ENCODE measurements at places on chromosomes 3 and 15.

DNA sequence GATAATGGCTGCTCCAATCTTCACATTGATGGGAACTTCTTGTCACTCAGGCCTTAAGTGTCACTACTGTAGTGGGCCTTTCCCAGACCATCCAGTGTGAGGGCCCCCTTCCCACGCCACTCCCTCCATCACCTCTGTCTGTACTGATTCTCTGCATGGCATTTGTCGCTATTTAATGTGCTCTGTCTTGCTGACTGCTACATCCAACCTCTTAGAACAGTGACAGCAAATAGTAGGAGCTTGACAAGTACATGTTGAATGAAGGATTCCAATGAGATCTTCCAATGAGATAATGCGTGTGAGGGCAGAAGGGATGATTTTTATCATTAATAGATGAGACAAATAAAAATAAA, 5.6 kb upstream of the CCR9 start:
- no peak for DNase-seq

DNA sequence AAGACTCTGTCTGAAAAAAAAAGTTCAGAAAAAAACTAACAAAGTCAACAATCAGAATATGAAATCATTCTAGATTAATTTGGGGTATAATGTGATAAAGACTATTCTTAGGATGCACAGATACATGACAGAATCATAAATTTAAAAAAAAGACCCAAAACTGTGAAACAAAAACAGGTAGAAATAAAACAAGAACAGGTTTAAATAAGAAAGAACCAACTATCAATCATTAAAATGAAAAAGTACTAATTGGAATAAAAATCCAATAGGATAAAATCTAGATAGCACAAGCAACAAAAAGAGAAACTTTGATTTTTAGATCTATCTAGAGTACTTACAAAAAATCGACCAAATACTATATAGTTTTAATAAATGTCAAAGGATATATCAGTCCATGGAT, 13.4 kb downstream of the TMEM202 start:
- DNase-seq = no peak

DNA sequence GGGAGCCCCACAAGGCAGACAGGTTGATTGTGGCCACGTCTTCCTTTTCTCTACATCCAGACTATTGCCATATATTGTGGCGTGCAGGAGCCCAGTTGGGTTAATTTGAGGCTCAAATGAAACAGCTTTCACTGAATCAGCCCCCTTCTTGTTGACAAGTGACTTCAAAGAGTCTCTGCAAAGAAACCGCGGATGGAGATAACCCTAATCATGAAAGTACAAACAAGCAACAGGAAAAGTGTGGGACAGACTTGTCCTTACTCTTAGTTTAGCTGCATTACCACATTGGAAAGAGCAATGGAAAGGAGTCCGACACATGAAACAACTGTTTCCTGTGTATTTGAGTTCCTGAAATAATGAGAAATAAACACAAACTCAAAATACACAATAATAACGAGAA, 3.3 kb downstream of the TMEM40 start:
- DNase-seq = no peak

DNA sequence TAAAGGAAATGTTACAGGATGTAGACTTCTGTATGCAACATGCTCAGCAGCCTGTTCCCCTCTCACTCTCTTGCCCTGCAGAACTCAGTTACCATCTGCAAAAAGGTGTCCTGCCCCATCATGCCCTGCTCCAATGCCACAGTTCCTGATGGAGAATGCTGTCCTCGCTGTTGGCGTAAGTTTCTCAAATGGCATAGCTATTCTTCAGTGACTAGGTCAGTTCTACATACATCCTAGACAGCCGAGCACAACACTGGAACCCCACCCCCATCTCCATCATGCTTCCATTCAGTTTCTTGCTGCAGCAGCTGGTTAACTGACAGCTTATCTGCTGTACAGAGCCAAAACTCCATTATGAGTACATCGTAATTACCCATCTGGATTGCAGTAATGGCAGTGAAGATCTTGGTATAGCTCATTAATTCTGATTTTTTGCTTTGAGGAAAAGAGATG, 4.5 kb downstream of the THBS1 start:
- no peak for DNase-seq

- no peak for DNase-seq
Measured at GRCh38 chr15:69648775-69649735, 196.4 kb downstream of the RPLP1 start.

- DNase-seq = no peak
Measured at GRCh38 chr3:46708401-46709156, 7.4 kb downstream of the TMIE start.

- DNase-seq = no peak
Measured at GRCh38 chr3:108669208-108669607, 79.7 kb downstream of the DZIP3 start.

- no peak for DNase-seq
Measured at GRCh38 chr3:78858174-78858573, 909.6 kb downstream of the ROBO1 start.

DNA sequence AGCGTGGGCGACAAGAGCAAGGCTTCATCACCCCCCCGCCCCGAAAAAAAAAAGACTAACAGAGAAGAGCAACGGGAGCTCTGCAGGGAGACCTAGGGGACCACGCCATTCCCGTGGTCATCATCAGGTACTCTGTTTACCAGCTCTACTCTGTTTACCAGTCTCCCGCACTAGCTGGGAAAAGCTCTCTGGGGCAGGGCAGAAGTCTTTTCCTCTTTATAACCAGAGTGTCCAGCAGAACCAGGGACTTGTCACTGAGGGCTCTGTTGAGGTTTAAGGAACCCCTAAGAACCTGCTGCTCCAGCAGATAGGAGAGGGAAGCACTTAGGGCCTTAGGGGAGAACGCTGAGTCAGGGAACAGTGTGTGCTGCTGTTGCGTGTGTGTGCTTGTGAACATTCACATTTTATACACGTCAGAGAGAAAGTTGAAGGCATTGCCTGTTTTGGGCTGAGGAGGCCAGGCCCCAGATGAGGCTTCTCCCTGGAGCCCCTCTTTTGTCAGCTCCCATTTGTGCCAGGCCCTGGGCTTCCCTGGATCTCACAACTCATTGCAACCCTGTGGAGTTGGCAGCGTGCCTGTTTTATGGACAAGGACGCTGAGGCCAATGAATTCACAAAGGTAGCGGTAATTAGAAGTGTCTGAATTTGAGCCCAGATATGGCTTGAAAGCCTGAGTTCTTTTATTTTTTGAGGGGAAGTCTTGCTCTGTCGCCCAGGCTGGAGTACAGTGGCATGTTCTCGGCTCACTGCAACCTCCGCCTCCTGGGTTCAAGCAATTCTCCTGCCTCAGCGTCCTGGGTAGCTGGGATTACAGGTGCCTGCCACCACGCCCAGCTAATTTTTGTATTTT, 24.2 kb upstream of the ERICH6 start:
- DNase-seq = no peak

- DNase-seq = no peak
Measured at GRCh38 chr15:100008258-100008657, 275.0 kb upstream of the LYSMD4 start.

- no peak for DNase-seq
Measured at GRCh38 chr15:77617476-77618230, 15.1 kb downstream of the LINGO1 start.

GRCh38 chr3:116864590-116864927, 155.0 kb downstream of the TUSC7 start:
- DNase-seq = no peak

- no peak for DNase-seq
Measured at GRCh38 chr15:69304182-69304545, 5.5 kb downstream of the PAQR5 start.

- no peak for DNase-seq
Measured at GRCh38 chr3:113468539-113468938, 27.2 kb upstream of the CFAP44 start.

GRCh38 chr3:82031596-82031995, 270.2 kb upstream of the GBE1 start:
- DNase-seq = no peak

- DNase-seq = no peak
Measured at GRCh38 chr15:92725171-92725570, 69.6 kb upstream of the FAM174B start.

GRCh38 chr3:142628801-142629200, 32.6 kb downstream of the PLS1 start:
- DNase-seq = no peak

GRCh38 chr3:117102426-117102825, 392.8 kb downstream of the TUSC7 start:
- no peak for DNase-seq

- no peak for DNase-seq
Measured at GRCh38 chr3:52350981-52351761, 35.1 kb downstream of the DNAH1 start.

GRCh38 chr15:50758712-50759205, 6.7 kb downstream of the SPPL2A start:
- DNase-seq = no peak

DNA sequence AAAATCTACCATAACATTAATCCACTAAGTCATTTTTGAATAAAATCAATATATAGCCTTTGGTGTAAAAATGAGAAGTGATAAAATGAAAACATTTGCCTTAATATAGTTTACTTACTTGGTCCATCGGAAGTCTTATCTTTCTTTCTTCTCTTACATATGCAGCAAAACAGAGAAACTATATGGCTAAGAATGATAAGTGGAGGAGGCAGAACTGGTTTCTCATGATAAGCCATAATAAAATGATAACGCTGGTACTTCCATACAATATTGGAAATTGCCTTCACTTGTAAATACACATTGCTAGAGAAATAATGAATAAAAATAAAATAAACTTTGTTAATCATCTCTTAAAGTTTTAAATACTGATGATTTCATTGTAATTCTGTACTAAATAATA, 47.8 kb upstream of the USP50 start:
- DNase-seq = no peak

GRCh38 chr3:11660242-11660641, 16.5 kb upstream of the VGLL4 start:
- DNase-seq = no peak

DNA sequence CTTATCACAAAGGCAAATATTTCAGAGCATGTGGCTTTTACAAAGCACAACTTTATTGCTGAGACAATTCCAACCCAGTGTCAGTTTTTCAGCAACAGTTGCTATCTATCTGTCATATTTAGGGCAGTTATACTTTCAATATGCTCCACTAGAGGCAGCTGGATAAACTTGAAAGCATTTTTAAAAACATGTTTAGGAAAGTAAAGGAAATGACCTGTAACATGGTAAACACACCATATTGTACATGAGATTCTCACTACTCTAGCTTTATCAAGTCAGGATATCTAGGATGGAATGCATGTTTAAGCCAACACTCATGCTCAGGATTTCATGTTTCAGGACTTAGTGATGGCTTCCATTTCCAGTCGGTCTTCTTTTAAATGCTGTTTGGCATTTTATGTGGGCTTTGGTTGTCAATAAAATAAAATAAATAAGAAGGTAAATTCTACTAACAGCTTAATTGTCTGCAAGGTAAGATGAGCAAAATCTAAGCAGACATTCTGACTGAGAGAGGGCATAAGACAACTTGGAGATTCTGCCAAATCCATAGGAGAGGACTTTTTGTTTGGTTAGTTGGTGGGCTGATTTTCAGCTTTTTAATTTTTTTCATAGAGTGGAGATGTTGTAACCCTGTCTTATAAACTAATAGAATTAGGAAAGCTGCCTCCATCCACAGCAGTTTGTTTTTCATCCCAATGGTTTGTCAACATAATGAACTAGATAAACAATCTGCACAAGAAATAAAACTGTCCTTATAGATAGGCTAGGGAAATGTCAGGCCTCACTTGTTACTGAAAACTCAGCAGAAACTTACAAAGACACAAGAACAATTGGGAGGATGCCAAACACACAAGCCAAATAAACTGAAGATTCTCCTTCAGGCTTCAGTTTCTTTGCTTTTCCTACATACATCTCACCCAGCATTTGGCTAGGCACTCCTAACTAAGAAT, 63.4 kb upstream of the CPB1 start:
- DNase-seq = no peak

GRCh38 chr3:185081521-185081920, 71.3 kb downstream of the C3orf70 start:
- no peak for DNase-seq

- no peak for DNase-seq
Measured at GRCh38 chr3:138371070-138371965, 22.9 kb downstream of the MRAS start.

DNA sequence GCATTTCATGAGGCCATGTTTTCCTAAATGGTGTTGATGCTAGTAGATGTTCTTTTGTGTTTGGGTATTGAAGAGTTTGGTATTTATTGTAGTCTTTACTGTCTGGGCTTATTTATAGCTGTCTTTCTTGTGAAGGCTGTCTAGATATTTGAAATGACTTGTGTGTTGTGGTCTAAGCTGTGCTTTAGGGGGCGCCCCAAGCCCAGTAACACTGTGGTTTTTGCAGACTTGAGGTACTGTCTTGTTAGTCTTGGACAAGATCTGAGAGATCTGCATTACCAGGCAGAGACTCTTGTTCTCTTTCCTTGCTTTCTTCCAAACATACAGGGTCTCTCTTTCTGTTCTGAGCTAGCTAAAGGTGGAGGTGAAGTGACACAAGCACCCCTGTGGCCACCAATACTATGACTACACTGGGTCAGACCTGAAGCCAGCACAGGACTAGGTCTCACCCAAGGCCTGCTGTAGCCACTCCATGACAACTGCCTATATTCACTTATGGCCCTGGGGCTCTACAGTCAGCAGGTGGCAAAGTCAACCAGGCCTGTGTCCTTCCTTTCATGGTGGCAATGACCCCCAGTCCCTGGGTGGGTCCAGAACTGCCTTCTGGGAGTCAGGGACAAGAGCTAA, 152.1 kb upstream of the TBC1D5 start:
- peak; percentile 28 for DNase-seq

- DNase-seq = no peak
Measured at GRCh38 chr15:91237445-91237844, 137.4 kb downstream of the SV2B start.

DNA sequence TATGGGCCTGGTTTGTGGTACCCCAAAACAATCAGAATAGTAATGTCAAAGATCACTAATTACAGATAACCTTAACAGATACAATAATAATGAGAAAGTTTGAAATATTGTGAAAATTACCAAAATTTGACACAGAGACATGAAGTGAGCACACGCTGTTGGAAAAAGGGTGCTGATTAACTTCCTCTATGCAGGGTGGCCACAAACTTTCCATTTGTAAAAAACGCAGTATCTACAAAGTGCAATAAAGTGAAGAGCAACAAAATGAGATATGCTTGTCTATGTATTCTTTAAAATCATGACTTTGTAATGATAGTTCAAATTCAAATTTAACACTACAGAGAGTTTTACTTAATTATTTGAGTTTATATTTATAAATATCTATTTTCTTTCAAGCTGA, 7.6 kb upstream of the TIGIT start:
- DNase-seq = no peak

- DNase-seq = no peak
Measured at GRCh38 chr3:8648909-8649741, 4.5 kb upstream of the SSUH2 start.

GRCh38 chr3:85554153-85554552, 595.4 kb downstream of the CADM2 start:
- no peak for DNase-seq

All from stimulated activated CD4-positive, alpha-beta T cell treated with anti-CD3 and anti-CD28 coated beads, Interleukin-12 subunit alpha, Interleukin-12 subunit beta, amount 100 ng/mL, for 4 hours (primary cell).